ENCODE measurements at places on chromosomes 2 and 18.

DNA sequence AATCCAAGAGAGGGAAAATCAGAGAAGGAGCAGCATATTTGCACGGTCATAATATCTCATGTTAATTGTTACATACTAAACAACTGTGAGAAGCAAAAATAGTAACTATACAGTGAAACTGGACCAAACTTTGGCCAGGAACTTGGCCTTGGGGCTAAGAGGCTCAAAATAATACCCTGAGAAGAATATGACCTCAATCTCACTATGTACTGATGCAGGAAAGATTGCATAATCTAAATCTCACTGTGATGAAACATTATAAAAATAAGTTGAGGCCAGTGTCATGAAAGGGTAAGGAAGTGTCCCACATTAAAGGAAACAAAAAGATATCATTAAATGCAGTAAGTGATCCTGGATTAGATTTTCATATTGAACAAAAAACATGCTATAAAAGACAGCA, 36.5 kb downstream of the ZRANB3 start:
- no peak for DNase-seq

DNA sequence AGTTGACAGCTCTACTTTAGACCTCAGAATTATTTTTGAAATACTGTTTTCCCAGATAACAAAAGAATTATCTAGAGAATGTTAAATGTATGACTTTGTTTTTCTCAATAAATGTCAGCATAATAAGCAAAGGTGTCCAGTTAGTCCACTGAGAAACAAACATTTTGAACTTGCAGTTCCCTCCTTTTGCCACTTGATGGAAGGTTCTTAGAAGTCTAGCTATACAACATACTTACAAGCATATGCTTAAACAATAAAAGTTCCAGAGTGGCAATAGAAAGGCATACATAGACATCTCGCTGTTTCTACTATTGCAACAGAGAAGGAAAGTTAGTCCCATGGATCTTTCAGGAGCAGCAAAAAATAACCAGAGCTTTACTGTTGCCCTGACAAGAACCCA, 11.8 kb downstream of the NDUFA10 start:
- no peak for DNase-seq

DNA sequence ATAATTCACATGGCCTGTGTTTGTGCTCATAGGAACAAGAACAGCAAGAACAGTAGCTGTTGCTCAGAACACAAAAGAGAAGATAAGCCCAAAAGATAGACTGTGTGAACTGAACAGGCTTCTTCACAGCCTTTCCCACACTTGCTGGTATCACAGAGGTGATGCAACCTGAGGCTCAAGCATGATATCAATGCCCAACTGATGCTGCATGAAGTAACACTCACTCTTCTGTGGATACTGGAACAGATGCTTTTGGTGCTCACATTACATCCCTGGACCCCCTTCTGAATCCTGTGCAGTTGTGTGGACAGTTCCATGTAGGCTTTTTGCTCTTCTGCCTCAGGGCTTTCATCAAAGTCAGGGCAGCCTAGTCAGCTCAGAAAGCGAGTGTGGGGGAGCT, 88.4 kb upstream of the RND3 start:
- no peak for DNase-seq

DNA sequence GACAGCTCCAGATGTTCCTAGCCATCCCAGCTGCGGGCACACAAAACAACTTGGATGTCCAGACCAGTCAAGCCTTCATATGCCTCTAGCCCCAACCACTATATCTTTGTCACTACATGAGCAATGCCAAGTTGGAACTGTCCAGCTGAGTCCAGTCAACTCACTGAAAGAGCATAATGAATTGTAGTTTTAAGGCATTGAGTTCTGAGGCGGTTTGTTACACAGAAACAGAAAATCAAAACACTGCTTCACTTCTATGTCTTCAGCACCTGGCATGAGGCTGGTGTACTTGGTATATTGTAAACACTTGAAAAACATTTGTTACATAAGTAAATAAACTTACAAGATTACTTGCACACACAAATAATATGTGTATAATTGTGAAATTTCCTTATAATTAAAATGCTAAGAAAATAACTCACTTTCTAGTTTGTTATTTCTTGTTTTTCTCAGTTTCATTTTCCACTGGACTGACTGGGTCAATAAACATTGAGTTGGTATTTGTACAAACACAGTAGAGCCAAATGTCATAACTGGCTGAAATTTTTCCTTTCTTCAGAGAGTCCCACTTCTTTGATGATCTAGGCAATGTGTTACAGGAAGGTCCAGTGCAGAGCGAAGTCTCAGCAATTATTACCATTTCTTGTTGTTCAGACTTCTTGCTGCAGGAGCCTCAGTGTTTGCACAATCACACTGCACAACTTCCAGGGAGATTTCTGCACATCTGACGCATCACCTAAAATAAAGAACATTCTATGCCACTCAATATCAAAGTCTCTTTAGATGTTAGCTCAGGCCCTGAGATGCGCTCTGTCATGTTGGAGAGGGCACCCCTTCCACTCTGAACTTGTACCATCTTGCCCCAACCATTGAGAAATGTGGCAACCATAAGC, 38.2 kb upstream of the DPP4 start:
- no peak for DNase-seq

- DNase-seq, result no peak
These were observed 239.0 kb upstream of the CXCR4 start for GRCh38 chr2:136357007-136357380.

DNA sequence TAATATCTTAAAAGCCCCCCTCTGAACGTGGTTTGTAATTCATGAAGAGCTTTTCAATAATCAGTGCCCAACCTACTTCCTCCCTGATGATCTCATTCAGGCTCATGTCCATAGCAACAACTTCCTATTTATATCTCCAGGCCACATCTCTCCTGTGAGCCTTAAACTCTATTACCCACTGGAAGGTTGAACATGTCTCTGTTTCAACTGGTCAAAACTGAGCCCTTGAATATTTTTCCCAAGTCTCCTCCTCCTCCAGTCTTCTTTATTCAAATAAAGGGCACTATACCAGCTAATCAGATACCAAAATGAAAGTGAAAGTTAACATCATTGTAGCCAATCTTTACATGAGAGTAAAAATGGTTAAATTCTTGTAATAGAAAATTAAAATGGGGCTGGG, 63.7 kb upstream of the ITGA4 start:
- DNase-seq, result no peak

- no peak for DNase-seq
These were observed 44.3 kb upstream of the ASB1 start for GRCh38 chr2:238382381-238382781.

- DNase-seq, result no peak
These were observed 12.6 kb downstream of the ITPRID2 start for GRCh38 chr2:181904022-181904632.

GRCh38 chr2:128043041-128043440, 15.2 kb upstream of the SAP130 start:
- no peak for DNase-seq

- no peak for DNase-seq
These were observed 26.6 kb upstream of the GLI2 start for GRCh38 chr2:120708944-120709607.

DNA sequence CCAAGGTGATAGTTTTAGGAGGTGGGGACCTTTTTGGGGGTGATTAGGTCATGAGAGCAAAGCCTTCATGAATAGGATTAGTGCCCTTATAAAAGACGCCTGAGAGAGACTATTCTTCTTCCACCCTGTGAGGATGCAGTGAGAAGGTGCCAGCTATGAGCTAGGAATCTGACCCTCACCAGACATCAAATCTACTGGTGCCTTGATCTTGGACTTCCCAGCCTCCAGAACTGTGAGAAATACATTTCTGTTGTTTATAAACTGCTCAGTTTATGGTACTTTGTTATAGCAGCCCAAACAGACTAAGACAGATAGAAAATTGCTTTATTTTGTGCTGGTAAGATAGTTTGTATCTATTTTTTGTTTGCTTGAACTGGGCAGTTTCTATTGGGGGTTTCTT, 40.1 kb downstream of the PHLPP1 start:
- no peak for DNase-seq

GRCh38 chr2:95058989-95059641, 33.6 kb downstream of the MAL start:
- no peak for DNase-seq

GRCh38 chr2:231305221-231305620, 90.3 kb upstream of the B3GNT7 start:
- DNase-seq, result no peak

- no peak for DNase-seq
These were observed 124.7 kb downstream of the ZFP36L2 start for GRCh38 chr2:43101751-43102150.

- DNase-seq, result no peak
These were observed 99.4 kb upstream of the MSH2 start for GRCh38 chr2:47303341-47304148.

DNA sequence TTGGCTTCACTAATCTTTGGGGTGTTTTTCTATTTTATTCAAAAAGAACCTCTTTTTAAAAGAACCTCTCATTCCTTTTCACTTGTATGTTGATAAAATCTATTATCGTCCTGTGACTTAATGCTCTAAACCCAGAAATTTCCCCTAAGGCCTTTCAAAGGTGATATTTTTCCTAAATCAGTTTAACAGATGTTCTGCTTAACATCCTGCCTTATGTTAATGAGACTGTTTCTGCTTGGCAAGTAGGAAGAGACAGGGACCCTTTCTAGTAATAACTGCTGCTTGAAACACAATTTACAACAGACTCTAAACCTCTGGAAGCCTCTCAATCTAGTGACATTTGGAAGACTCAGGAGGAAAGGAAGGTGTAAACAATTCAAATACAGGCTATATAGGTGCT, 128.8 kb downstream of the KCNJ3 start:
- DNase-seq, result no peak

GRCh38 chr2:55026202-55026601, 24.0 kb downstream of the RTN4 start:
- DNase-seq, result no peak

DNA sequence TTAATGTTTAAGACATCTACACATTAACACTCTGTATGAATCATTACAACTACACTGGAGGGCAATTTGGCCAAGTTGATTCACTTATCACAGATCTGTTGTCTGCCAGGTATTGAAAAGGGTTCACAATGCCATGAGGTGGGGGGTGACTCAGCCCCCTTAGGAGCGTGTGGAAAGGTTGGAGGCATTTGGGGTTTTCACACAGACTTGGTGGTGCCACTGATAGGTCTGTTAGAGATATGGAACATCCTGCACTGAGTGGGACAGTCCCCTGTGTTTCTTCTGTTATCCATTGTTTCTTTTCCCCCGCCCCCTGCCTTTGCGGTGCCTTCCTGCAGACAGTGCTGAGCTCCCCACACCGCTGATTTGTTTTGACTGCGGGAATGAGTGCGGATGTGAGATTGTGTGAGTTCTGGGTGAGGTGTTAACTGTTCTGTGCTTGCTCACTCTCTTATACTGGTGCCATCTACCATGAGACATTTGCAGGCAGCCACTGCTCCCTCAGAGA, 9.3 kb upstream of the TSN start:
- no peak for DNase-seq

DNA sequence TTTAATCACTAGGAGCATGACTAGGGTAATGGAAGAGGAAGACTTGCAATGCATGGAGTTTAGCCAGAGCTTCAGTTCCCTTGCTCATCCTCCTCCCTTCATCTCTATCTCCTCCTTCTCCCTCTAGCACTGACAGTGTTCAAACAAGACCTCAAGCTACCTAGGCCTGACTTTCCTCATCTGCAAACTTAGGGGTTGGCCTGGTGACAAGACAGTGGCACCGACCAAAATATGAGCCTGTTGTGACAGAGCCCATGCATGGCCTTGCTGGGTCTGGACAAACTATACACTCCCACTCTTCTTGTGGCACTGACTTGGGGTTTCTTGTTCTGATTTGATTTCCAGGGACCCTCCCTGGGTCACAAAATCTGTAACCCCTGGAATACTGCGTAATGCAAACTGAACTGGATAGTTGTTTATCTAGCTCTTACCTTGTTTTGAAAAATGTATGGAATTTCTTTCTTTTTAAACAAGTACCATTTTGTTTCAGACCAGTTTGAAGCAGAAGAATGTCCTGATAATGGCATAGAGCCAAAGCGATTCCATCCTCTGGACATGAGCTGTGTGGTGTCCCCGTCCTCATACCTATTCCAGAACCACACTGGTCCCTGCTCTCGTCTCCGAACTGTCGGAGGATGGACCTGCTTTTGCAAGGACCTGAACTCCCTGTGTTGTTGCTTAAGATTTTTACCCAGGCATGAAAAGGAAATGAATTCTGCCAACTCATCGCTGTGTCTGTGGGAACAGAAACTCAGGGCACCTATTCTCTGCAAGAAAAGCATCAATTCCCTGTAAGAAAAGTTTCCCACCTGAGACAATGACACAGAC, 33.4 kb upstream of the PPP4R1 start:
- DNase-seq, result no peak

GRCh38 chr2:27545348-27546141, 37.3 kb upstream of the ZNF512 start:
- DNase-seq, result no peak

- no peak for DNase-seq
These were observed 85.7 kb upstream of the LAPTM4A start for GRCh38 chr2:20137131-20137571.

- DNase-seq, result no peak
These were observed 66.1 kb downstream of the CIB4 start for GRCh38 chr2:26574900-26575560.

GRCh38 chr2:64987001-64987955, 1.9 kb upstream of the SLC1A4 start:
- DNase-seq, result no peak

DNA sequence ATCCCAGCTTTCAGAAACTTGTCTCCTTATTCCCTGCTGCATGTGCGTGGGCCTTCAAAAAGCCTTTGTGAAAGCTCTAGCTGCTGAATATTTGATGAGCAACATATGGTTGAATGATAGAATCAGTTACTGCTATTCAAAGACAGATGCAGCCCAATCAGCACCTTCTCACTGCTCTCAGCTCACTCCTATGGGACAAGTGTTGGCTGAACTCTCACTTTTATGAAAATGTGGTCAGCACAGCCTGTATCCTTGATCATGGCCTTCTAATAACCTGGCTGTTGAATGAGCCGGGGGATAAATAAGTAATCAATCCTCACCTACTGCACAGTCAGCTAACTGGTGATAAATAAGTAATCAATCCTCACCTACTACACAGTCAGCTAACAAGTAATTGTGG, 103.2 kb downstream of the PIEZO2 start:
- DNase-seq, result no peak

DNA sequence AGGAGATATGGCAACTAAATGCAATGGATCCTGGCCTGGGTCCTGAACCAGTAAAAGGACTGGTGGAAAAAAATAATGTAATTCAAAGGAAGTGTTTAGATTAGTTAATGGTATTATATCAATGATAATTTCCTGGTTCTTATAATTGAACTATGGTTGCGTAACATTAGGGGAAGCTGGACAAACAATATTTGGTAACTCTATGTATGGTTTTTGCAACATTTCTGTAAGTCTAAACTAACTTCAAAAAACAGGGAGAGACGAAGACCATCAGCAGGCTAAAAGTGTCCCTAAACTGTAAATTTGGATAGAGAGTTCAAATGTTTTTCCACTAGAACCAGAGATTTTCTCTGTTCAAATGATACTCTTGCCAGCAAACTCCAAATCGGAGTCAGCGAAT, 36.9 kb downstream of the KLF7 start:
- DNase-seq, result no peak
